ENCODE measurements at places on chromosomes 6 and 20.

DNA sequence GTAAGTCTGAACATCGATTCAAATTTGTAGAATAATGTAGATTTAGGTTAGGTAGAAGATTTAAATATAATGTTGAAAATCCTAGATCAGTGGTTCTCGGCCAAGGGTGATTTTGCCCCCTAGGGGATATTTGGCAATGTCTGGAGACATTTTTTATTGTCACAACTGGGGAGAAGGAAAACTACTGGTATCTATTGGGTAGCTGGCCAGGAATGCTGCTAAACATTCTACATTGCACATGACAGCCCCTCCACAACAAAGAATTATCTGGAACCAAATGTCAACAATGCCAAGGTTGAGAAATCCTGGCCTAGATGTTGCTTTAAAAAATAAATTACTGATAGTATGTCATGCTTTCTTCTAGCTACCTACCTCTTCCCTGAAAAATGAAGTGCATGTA is 76.1 kb downstream of the HIVEP2 start:
- no peak for DNase-seq

DNA sequence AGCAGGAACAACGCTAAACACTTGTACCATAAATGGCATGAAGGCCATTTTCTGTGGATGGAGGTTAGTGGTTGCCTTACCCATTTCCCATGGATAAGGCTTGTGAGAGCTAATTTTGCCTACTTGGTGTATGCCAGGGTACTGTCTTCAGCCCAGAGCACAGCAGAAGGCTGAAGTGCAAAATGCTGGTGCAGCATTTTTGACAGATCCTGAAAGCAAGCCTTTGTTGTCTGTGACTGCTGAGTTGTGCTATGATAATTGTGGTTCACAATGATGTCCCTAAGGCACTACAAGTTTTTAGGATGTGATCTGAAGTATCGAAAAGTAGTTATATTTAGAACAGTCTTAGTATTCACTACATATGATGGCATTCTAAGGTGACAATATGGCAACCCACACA is 14.7 kb upstream of the HMGN3 start:
- DNase-seq: no peak

- DNase-seq: no peak
These were observed 50.6 kb downstream of the LAMA4 start for GRCh38 chr6:112203577-112204349.

GRCh38 chr6:6357032-6357431 is 36.6 kb upstream of the F13A1 start:
- DNase-seq: no peak

DNA sequence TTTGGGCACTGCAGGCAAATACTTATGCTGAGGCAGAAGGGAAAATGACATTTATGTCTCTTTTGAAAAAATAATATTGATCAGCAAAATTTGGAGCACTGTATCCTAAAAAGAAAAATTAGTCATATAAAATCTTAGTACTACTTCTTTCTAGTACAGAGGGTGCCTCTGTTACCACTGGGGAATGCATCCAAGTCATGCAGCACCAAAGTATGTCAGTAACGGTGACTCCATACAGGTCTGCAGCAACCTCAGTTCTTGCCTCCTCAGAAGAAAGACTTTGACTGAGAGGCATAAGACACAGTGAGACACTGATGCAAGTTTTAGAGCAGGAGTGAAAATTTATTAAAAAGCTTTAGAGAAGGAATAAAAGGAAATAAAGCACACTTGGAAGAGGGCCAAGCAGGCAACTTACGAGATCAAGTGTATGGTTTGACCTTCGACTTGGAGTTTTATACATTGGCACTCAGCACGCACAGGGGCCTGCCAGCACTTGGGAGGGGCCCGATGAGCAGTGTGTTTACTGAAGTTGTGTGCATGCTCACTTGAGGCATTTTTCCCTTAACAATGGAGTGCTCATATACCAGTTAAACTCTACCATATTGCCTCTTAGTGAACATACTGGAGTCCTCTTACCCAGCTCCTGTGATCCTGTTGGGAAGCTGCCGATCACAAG is 1244.8 kb downstream of the EPHA7 start:
- DNase-seq: no peak

- DNase-seq: no peak
These were observed 92.8 kb downstream of the ADAT2 start for GRCh38 chr6:143357561-143358255.

DNA sequence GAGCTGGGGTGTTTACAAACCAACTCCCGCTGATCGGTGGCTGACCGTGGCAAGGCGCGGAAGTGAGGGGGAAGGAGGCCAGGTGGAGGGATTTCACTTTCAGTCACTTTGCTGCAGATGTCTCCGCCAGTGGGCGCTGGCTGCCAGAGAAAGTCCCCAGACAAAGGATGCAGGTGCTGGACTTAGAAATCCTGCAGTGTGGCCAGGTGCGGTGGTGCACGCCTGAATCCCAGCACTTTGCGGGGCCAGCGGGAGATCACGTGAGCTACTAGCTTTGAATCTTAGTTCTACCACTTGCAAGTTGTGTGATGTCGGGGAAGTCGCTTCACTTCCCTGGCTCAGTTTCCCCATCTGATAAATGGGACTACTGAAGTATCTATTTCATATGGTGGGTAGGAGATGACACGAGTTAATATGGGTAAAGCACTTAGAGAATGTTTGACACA is 180.4 kb downstream of the ZNF217 start:
- DNase-seq: peak; percentile 43

GRCh38 chr20:59223182-59223601 is 59.6 kb downstream of the ZNF831 start:
- no peak for DNase-seq

GRCh38 chr20:56542489-56543030 is 9.5 kb downstream of the FAM209B start:
- DNase-seq: no peak

GRCh38 chr6:44286747-44287146 is 16.5 kb downstream of the TMEM151B start:
- DNase-seq: no peak

DNA sequence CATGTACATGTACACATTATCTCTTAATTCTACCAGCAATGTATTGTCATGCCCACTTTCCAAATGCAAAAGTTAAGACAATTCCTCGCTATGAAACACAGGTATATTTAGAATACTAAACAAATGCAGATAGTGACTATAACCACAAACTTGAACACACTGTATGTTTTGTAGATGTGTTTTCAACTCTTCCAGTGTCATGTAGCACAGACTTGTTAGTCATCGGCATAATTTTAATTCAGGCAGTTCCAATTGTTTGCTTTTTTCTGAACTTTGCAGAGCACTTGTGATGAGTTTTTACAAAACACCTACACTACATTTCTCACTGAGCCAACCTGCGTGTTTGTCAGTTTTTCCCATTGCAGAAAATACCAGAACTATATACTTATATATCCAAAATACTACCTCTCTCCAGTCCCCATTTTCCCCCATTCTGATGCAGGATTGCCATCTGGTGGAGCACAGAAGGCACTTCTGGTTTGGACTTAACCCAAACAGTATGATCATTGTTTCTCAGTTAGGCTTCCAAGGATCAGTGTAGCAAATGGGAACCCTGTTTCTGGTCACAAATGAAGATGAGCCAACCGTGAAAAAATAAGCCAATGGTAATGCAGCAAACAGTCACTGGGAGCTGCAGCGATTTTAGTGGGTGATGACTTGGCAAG is 143.4 kb downstream of the ADGRB3 start:
- DNase-seq: no peak

DNA sequence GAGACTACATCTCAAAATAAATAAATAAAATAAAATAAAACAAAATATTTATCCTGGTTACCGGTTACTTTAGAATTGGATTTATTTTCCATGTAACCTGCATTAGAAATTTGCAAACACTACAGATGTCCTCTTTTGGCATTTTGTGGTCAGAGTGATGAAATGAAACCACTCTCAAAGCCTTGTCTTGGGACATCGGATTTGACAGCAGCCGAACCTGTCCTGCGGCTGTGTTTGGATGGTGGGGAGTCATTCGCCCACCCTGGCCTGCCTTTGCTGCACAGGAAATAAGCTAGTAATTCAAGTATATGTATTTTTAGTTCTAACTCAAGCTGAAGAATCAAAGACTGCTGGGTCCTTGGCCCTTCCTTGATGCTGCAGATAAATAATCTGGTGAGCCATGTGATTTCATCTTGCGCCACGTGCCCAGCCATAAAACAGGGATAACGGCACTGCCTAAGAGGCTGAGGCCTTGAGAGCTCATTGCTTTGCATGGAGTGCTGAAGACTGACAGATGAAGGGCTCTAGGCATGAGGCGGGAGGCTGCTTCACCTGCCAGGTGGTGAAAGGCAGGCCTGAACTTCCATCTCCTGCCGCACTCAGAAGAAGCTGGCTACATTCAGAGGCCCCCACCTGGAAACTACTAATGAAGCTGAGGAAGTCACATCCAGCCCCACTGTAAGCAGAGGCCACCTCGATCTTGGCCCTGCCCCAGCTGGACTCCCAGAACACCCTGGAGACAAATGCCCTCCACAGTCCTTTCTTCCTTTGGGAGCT is 76.9 kb downstream of the NOL4L start:
- no peak for DNase-seq

DNA sequence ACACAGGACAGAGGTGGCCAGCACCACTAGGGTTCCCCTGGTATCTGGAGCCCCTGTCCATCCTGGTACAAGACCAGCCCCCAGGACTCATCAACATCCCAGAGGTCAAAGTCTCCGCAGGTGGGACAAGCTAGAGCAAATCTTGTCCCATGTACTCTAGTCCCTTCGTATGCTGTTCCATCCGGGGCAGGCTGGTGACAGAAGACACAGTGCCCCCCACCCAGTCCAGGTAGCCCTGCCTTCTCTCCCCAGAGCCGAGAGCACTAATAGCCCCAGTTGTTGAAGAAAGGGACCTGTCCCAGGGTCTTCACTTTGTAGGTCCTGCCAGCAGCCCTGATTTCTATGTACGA is 21.1 kb downstream of the PCK1 start:
- no peak for DNase-seq

DNA sequence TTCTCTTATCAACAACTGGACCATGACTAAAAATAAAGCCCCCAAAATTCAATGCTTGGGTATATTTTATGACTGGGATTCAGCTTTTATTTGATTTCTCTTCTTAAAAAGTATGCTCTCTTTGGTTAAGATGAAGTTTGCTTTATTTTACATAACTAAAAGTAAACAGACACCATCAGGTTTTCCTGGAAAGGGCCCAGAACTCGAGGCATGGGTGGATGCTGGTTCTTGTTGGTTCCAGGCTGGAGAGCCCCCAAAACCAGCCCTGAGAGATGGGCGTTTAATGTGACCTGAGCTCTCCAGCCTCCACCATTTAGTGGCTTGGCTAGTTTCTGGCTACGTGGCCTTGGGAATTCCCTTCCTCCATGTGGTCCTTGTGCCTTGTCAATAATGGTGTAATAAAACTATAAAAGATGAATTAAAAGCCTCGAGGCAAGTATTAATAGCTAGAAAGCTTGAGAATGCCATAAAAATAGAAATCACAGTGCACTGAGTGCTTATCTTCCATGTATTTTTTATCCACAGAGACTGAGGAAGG is 34.1 kb downstream of the BANF2 start:
- no peak for DNase-seq

GRCh38 chr6:158783851-158784250 is 35.3 kb downstream of the EZR start:
- no peak for DNase-seq

GRCh38 chr6:6284221-6284966 is 36.1 kb downstream of the F13A1 start:
- no peak for DNase-seq

DNA sequence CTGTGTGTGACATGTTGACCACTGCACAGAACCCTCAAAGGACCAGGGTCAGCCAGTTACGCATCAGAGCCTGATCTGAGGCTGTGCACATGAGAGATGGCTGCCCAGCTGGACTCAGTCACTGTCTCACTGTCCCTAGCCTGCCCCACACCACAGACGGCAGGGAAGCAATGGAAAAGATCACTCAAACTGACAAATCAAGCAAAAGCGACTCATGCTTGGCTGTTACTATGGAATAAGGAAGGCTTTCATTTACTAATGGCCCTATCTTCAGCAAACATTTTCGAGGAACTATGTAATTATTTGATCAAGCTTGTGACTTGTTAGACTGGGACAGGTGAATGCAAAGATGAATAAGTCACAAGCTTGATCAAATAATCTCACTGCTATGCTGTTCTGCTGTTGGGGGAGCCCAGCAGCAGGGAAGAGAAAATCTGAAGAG is 137.0 kb downstream of the SLC23A2 start:
- no peak for DNase-seq

GRCh38 chr6:105609375-105609991 is 206.6 kb upstream of the PREP start:
- no peak for DNase-seq

GRCh38 chr20:57262784-57263609 is 3.4 kb downstream of the BMP7 start:
- no peak for DNase-seq

GRCh38 chr6:40387871-40388264 is 199.3 kb downstream of the LRFN2 start:
- no peak for DNase-seq

DNA sequence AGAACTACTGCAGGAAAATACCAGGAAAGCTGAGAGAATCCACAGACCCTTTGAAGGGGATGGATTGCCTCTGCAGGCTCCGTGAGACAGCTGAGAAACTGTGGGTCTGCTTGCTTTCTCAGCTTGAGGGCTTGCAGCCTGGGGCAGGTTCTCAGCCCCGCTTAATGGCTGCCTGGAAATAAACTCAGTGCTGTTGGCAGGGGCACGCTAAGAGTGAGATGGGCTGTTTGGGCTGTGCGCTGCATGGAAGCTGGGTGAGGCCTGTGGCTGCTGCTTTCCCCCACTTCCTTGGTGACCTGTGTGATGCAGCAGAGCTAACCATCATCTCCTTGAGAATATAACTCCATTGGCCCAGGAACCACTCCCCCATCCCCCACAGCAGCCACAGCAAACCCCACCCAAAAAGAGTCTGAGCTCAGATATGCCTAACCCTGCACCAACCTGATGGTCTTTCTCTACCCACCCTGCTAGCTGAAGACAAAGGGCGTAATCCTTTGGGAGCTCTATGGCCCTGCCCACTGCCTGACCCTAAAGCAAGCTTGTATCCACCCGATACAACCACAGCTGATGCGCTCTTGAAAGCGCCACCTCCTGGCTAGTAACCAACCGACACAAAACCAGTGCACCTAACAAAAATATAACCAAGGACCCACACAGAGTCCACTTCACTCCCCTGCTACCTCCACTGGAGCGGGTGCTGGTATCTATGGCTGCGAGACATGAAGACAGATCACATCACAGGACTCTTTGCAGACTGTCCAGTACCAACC is 800.6 kb upstream of the MAP3K7 start:
- no peak for DNase-seq

GRCh38 chr6:132187816-132188215 is 213.5 kb downstream of the MOXD1 start:
- no peak for DNase-seq

DNA sequence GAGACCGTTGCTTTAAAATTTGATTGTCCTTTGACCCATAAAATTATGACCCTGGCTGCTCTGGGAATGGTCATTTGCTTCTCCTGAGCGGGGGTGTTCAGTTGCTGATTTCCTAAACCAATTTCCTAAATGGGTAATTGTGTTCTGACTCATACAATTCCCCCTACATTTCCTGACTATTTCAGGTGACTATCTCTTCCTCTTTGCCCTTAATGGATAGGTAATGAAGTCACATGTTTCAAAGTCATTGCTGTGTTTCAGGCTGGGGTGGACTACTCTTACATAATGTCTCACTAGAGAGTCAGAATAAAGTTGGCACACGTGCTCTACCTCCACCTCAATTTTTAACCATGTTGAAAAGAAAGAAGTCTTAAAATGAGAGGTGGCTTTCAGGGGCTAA is 109.8 kb downstream of the DOK5 start:
- no peak for DNase-seq

GRCh38 chr6:155493026-155493693 is 37.5 kb upstream of the NOX3 start:
- DNase-seq: no peak
